Tibial artery (tissue), 4 donors: ENCODE measurements at places on chromosomes 5 and 9.

- no peak for DNase-seq
Measured at GRCh38 chr5:72673623-72674022, 142.8 kb upstream of the TNPO1 start.

- no peak for DNase-seq
Measured at GRCh38 chr5:135131801-135132680, 98.0 kb upstream of the PITX1 start.

- no peak for DNase-seq
Measured at GRCh38 chr5:142966121-142966420, 195.9 kb downstream of the ARHGAP26 start.

- DNase-seq: no peak
Measured at GRCh38 chr9:7533376-7534090, 266.0 kb downstream of the DMAC1 start.

GRCh38 chr9:16386007-16386826, 484.3 kb downstream of the BNC2 start:
- no peak for DNase-seq

DNA sequence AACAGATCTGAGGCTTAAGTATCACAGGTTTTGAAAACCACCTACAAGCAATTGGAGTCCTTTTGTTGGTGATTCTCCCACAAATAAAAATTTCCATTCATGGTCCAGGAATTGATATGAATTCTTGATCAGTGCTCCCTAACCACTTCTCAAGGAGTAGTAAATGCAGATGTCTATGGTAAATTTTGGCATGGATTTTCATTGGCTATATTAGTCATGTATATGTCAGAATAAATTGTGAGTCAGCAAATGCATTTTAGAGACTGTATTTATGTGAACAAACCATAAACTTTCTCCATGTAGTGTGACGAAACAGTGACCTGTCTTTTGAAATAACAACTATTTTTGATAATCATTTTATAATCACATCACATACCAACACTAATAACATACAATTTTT, 611.1 kb downstream of the HTR1A start:
- no peak for DNase-seq

GRCh38 chr5:155147222-155147621, 133.7 kb downstream of the KIF4B start:
- no peak for DNase-seq

GRCh38 chr5:9817819-9818218, 187.7 kb upstream of the TAS2R1 start:
- DNase-seq: no peak

GRCh38 chr9:133771486-133772482, 33.6 kb upstream of the SARDH start:
- peak; percentile 60 for DNase-seq

- no peak for DNase-seq
Measured at GRCh38 chr9:95907794-95908193, 32.3 kb downstream of the ERCC6L2 start.

- DNase-seq: no peak
Measured at GRCh38 chr9:126470241-126470993, 143.3 kb upstream of the LMX1B start.

- peak; percentile 89 for DNase-seq
Measured at GRCh38 chr5:150065346-150065745, 21.0 kb downstream of the CSF1R start.

- no peak for DNase-seq
Measured at GRCh38 chr5:151496041-151496484, 48.7 kb downstream of the SLC36A1 start.

DNA sequence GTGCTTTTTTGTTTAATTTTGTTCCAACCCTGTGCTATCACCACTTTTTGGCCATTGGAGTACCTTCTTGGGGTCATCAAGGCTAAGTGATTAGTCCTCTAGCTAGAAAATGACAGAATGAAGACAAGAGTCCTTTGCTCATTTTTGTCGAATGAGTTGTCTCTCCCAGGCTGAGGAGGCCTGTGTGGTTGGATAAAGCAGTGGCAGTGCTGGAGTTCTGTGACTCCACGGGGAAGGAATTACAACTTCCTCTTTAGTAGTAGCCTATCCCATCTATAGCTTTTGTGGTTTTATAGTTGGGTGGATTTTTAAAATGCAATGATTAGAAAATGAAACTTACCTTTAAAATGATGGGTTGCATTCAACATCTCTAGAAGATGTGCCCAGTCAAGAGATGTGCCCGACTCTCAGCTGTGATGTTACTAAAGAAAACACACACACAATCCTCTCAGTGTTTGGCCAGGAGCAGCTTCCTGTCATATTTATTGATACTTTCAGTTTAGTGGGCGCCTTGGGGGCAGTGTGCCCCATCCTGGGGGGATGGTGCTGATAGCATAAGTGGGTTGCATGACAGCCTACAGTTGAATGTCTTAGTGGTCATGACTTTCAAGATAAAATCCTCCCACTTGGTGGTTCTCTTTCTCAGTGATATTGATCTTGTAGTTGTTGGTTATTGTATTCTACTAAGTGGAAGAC, 11.9 kb downstream of the OTULINL start:
- no peak for DNase-seq

GRCh38 chr5:166166071-166166470, 2125.4 kb upstream of the WWC1 start:
- no peak for DNase-seq

GRCh38 chr5:124923131-124923530, 176.7 kb upstream of the ZNF608 start:
- peak; percentile 23 for DNase-seq

GRCh38 chr5:116442095-116442534, 132.5 kb downstream of the SEMA6A start:
- DNase-seq: no peak

- no peak for DNase-seq
Measured at GRCh38 chr9:109418827-109419226, 79.3 kb downstream of the PTPN3 start.

GRCh38 chr9:107989099-107989498, 499.5 kb upstream of the KLF4 start:
- DNase-seq: no peak

GRCh38 chr9:107394264-107394663, 95.3 kb downstream of the KLF4 start:
- no peak for DNase-seq

- no peak for DNase-seq
Measured at GRCh38 chr5:129858131-129858675, 46.1 kb upstream of the CHSY3 start.

- no peak for DNase-seq
Measured at GRCh38 chr5:133612249-133612860, at the start of gene FSTL4. Gene FSTL4, minus strand, starts transcription at chr5:133612541.

DNA sequence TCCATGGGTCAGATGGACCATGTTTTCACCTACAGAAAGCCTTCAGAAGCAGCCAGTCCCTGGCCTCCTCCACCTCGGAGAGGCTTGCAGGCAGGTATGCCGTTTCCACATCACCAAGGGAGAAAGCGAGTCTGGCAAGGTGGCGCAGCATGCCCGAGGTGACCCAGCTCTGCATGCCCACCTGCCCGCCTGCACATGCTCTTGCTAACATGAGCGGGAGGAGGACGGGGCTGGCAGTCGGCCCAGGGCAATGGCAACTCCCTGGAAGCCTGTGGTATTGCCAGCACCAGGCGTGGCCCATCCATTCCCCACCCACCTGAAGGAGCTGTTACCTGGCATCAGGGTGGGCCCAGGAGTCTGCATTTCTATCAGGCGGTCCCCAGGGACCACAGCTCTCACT, 3.3 kb upstream of the NINJ1 start:
- DNase-seq: no peak

- no peak for DNase-seq
Measured at GRCh38 chr9:109910671-109911518, 130.9 kb downstream of the PALM2AKAP2 start.
